ENCODE measurements at places on chromosomes 7 and 10.
A peak's percentile ranks its signal among the peaks of the same experiment; 100 is the strongest.

- no peak for DNase-seq
Observed at GRCh38 chr7:28654110-28654509, 241.8 kb downstream of the CREB5 start.

GRCh38 chr10:116760919-116761318, 18.6 kb upstream of the HSPA12A start:
- no peak for DNase-seq

DNA sequence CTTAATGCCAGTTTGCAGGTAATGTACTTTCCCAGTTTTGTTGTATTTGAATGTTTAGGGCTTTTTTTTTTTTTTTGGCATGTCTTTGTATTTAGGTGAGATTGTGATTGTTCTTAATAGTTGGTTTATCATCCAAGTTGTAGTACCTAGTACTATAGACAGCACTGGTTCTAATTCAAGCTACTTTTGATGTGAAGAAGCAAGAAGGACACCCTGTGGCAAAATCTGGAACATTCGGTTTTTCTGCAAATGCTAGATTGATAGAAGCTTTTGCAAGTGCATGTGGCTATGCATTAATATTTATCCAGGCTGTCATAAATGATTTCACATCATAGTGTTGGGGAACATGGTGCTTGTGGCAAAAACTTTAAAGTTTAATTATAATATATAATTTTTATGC, 248.9 kb downstream of the FOXP2 start:
- DNase-seq = no peak

- DNase-seq = no peak
Observed at GRCh38 chr10:30037620-30038336, 21.6 kb downstream of the JCAD start.

DNA sequence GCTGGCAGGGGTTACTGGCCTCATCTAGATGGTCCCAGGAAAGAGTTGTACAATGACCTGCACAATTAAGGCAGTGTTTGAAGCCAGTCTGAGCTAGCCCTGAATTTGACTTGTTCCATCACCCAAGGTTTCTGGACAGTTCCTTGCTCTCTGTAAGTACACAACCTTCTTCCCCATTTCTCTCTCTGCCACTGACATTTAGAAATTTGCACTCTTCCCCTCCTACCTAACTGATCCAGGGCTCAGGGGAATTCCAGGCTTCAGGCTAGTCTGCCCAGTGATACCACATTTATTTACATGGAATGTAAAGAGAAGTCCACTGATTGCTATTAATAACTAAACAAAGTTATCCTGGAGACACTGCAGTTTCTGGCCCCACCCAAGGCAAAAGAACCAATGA, 139.0 kb upstream of the GPR26 start:
- no peak for DNase-seq

- no peak for DNase-seq
Observed at GRCh38 chr7:101832205-101832631, 14.8 kb downstream of the CUX1 start.

- DNase-seq = peak; percentile 50
Observed at GRCh38 chr10:63083904-63084689, 49.0 kb upstream of the NRBF2 start.

DNA sequence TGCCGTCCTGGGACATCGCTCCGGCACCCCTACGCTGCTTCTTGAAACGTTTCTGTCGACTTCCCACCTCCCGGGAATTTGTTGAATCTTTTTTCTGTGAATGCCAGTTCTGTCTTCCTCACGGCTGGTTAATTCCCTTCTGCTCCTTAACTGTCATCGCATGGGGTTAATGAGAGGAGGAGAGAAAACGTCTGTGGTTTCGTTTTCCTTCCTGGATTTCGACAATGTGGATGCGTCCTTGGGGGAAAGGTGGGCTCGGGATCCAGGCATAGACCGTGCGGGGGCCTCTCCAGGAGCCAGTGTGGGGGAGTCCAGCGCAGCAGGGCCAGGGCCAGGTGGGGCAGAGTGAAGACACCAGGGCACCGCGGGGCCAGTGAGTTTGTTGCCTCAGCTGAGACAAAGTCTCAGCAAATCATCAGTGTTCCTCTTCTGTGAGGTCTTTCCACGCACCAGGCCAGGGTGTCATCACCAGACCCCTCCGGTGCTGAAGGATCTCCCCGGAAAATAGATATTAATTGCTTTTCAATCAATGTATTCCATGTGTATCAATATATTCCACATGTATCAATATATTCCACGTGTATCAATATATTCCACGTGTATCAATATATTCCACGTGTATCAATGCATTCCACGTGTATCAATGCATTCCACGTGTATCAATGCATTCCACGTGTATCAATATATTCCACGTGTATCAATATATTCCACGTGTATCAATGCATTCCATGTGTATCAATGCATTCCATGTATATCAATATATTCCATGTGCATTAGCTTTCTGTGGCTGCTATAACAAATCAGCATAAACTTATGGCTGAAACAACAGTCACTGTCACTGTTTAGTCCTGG, 33.7 kb upstream of the CFAP46 start:
- DNase-seq = no peak

DNA sequence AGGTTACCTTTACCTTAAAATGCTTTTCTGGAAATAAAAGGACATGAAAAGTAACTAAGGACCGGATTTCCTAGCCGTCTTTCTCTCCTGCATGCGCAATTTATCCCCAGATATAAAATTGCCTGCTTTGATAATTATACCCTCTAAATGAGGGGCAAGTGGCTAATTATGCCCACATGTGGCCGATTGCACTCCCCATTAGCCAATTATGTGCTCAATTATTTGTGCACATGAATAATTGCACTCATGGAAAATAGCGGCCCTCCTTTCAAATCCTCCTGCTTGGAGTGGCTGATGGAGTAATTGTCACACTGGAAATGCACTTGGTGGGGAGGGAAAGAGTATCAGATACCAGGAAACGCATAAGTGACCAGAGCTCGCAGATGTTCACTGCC, 66.4 kb upstream of the ATRNL1 start:
- no peak for DNase-seq

DNA sequence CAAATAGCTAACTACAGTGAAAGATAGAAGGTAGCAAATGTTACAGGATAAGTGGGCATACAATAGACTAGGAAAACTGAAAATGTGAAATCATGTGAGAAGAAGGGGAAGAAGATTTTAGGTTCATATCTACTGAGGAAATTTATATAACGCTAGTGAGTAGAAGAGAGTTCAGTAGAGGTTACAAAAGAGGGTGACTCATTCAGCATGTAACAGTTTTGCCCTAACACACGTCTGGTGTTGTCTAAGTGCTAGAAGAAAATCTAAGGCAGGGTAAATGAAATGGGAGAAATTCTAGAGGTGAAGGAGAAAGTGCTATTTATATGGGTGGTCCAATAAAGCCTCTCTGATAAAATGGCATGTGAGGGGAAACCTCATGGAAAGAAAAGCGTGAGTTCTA, 731.4 kb upstream of the POT1 start:
- no peak for DNase-seq

All from right renal cortex interstitium (tissue), 3 donors.